ENCODE measurements at places on chromosomes 7 and 10.

- no peak for DNase-seq
Measured at GRCh38 chr7:131045526-131045925, 282.1 kb upstream of the MKLN1 start.

- DNase-seq, result no peak
Measured at GRCh38 chr7:103929901-103930311, 59.6 kb downstream of the RELN start.

DNA sequence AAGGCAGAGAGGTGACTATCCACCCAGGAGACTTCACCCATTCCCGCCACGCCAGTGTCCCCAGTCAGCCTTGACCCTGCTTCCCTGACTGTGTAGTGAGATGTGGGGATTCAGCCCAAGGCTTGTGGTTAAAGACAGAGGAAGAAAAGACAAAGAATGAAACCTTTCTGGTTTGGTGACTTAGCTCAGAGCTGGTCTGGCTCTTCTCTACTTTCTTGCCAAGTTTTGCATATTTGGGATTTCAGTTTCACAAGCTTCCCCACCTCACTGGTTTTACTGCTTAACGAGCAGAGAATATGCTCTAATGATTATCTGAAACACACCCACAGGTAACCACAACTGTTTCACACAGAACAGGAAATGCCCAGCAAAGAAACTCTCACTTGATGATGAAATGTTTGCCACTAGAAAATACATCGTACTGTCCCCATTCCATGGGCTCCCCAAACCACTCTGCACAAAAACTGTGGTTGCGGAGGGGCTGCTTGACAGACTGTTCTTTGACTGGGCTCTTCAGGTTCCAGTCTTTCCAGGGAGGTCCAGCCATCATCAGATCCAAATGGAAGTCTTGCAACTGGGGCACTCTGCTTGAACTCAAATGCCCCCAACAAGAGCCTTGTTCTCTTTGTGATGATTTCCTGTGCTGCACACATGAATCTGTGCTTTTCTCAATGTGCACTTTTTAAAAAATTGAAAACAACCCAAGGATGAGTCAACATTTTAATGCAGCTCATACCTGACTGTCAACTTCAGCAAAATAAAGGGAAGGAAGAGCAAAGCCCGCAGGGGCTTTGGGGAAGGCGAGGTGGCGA lies 95.5 kb downstream of the CTBP2 start:
- DNase-seq, result no peak

DNA sequence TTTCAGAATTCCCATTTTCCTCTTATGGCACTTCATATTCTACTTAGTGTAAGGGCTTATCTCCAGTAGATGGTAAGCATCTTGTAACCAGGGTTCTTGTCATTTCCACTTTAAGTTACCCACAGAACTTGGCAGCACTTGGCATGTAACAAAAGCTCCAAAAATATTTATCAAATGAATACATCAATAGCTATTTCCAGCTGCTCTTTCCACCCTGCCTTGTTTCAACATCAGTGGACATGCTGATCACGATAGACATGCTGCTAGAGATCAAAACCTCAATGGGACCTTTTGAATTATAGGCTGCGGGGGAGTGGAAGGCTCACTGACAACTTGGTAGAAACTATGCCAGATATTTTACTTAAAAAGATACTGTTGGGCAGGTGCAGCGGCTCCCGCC lies 32.9 kb downstream of the HOXA1 start:
- DNase-seq, result no peak

GRCh38 chr10:74342991-74343390 lies 192.0 kb downstream of the ADK start:
- DNase-seq, result no peak

GRCh38 chr7:127652333-127653248 lies 597 bp downstream of the SND1 start:
- no peak for DNase-seq
